Fibroblast of skin of right quadriceps (primary cell): ENCODE measurements at places on chromosomes 5 and 9.

DNA sequence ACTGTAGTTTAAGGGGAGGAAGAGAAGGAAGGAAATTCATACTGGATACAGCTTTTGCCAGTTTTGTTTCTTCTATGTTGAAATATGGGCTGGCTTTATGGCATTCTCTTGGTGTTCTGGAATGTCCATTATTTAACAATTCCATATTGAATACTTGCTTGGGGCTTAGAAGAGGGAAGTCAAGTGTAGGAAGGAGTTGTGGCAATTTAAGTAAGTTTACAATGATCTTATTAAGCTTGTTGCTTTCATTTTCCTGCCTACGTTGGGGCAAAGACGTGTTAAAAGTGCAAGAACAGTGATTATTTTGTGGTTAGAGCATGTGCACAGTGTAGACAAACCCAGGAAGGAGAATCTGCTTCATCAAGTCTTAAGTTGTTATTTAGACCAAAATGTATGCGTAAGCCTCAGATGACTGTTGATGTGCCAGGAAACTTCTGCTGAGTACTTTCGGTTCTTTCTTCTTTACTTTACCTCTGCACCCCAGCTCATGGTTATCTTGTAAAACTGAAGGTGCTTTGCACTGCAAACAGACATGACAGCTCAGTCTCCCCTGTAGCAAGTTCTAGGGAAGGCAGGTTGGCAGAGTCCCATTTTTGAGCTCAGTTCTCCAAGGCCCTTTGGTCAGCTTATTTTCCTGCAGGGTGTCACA lies 75.8 kb downstream of the F2RL2 start:
- DNase-seq: no peak

GRCh38 chr9:124843456-124844034 lies 9.7 kb upstream of the WDR38 start:
- DNase-seq: no peak

GRCh38 chr5:60522292-60522905 lies 177.6 kb downstream of the DEPDC1B start:
- peak; percentile 81 for DNase-seq

GRCh38 chr9:75907923-75908322 lies 17.4 kb downstream of the PCSK5 start:
- DNase-seq: no peak

- DNase-seq: no peak
These were observed 534 bp downstream of the SRFBP1 start for GRCh38 chr5:121962347-121962670.

- DNase-seq: no peak
These were observed 2016.6 kb downstream of the MAT2B start for GRCh38 chr5:165521816-165522610.

GRCh38 chr9:77731008-77731698 lies 83.0 kb upstream of the GNA14 start:
- no peak for DNase-seq

DNA sequence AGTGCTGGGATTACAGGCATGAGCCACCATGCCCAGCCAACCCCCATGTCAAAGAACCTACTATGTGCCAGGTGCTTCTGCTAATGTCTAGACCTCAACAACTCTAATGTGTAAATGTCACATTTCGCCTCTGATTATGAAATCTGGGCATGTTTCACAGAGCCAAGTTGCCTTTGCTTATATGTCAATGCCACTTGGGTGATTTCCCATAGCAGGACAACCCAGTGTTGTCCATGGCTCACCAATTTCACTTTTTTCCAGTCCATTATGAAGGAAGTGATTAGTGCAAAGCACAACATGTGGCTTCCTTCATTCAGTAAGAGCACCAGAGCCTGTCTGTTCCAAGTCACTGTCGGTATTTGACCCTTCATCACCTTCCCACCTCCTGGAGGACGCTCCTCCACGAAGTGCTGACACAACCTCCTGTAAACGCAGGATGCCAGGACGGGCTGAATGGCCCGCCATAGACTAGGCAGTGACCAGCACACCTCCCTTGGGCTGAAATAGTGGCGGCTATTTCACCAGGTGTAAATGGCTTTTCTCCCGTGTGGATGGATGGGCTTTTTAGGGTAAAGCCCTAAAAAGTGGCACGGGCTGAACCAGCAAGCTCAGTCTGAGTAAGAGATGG lies 962 bp upstream of the PKN3 start:
- DNase-seq: no peak

- no peak for DNase-seq
These were observed 63.1 kb upstream of the ASS1 start for GRCh38 chr9:130381660-130382059.
